ENCODE measurements at places on chromosomes 2 and 18.

DNA sequence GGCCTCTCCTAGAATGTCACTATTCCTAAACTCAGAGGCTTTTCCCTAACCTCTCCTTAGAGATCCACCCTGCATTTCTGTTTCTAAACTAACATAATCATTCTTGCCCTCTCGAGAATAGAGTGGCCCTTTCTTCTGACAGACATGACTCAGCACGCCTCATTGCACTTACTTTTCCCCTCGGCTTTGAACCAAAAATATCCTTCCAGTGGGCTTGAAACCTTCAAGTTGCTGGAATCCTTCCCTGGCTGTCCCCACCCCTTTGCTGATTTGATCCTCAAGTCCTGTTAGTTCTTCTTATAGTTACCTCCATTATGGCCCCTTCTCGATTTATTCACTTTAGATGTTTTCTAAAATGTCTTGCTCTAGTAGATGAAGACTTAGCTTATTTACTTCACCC, 158.0 kb downstream of the LTBP1 start:
- H3K36me3 ChIP-seq: no peaks in the 10 kb centered on the region
- H3K4me1 ChIP-seq: no peaks in the 10 kb centered on the region
- peaks cover 11% of the 10 kb centered on the region for H3K27me3 ChIP-seq
- no peak overlapping the region for H3K4me3 ChIP-seq

DNA sequence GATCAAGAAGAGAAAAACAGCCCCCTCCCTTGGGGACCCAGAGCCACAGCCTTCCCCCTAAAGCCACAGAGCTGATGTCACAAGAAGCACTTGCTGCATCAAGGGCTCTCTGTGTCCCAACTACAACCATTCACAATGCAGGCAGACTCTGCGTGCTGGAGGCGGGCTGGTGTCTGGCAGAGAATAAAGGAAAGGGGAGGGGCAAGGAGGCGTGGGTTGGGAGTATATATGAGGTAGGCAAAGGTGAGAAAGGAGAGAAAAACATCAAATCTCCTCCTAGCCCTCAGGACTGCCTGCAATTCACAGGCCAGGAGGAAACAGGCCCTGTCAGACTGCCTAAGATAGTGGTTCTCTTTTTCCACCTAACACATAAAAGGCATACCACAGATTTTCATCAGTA, 48.8 kb upstream of the IHH start:
- no peak overlapping the region for H3K27ac ChIP-seq
- H3K4me1 ChIP-seq: peaks cover 26% of the 10 kb centered on the region
- DNase-seq: no peak
- H3K27me3 ChIP-seq: no peaks in the 10 kb centered on the region
- peaks cover 23% of the 10 kb centered on the region for H3K36me3 ChIP-seq

GRCh38 chr2:49959961-49960553, 805.7 kb upstream of the FSHR start:
- no peaks in the 10 kb centered on the region for H3K27me3 ChIP-seq
- H3K27ac ChIP-seq: no peak overlapping the region
- H3K4me1 ChIP-seq: no peaks in the 10 kb centered on the region

- H3K4me1 ChIP-seq: peaks cover 5% of the 10 kb centered on the region
- no peaks in the 10 kb centered on the region for H3K27me3 ChIP-seq
Measured at GRCh38 chr2:160649698-160650097, 156.1 kb upstream of the RBMS1 start.

DNA sequence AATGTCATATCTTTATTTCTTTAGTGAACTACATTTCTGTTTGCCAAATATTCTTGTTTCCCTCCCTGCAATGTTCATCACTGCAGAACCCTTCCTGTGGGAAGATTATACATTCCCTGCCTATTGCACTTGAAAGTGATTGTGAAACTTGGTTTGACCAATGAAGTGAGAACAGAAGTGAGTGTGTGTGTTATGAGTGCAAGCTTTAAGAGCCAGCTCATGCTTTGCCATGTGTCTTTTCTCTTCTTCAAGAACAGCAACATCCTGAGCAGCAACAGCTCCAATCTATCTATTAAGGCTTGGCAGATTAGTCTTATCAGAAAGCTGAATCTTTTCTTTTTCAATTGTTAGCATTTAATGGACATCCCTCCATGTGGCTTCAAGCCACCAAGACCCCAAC, 42.0 kb upstream of the UBE2E3 start:
- H3K36me3 ChIP-seq: no peaks in the 10 kb centered on the region
- H3K4me1 ChIP-seq: peaks cover 12% of the 10 kb centered on the region
- peaks cover 3% of the 10 kb centered on the region for H3K27me3 ChIP-seq
- no peak overlapping the region for H3K27ac ChIP-seq
- no peak overlapping the region for H3K4me3 ChIP-seq
- DNase-seq: no peak

DNA sequence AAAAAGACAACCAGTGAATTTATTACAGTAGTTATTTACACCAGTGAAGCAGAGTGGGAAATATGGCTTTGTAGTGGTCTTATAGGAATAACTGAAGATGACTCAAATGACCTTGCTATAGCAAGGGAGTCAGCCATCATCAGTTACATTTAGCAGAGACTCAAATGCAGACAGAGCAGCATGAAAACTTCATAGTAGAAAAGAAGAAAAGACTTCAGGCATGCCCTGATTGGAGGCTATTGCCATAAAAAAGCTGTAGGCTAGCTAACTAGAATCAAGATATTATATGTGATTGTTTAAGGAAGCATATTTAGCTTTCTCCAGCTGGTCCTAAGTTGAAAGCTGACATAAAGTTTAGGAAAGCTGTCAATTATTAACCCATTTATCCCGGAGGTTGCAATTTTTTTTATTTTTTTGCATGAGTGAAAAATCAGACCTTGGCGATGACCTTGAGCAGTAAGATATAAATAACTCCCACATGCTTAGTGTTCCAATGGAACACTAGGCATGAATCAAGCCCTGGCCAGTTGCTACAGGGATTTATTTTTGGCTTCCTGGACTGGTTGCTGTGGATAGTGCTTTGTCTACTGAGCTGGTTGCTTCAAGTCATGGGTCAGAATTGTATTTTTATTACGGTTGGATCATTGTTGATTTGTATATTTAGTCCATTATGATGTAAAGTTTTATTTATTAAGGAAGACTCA, 675.6 kb upstream of the VRK2 start:
- no peaks in the 10 kb centered on the region for H3K27me3 ChIP-seq
- H3K36me3 ChIP-seq: no peaks in the 10 kb centered on the region
- no peak for DNase-seq
- H3K4me1 ChIP-seq: no peaks in the 10 kb centered on the region

DNA sequence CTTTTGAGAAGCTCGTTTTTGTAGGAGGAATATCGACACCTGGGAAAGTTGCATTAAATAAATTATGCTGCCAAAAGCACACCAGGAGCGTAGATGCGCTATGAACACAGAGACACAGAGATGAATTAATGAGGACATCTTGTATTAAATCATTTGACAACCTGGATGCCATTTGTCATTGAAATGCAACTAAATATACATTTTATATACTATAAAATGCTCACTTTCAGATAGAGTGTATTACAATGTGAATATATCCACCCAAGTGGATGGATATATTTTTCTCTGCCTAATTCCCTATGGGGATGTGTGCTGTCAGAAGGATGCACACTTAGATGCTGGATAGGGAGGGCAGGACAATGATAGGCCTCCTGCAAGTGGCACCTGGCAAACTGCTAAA, 426.2 kb downstream of the RIT2 start:
- no peaks in the 10 kb centered on the region for H3K4me1 ChIP-seq
- H3K27ac ChIP-seq: no peak overlapping the region
- no peak overlapping the region for H3K4me3 ChIP-seq

DNA sequence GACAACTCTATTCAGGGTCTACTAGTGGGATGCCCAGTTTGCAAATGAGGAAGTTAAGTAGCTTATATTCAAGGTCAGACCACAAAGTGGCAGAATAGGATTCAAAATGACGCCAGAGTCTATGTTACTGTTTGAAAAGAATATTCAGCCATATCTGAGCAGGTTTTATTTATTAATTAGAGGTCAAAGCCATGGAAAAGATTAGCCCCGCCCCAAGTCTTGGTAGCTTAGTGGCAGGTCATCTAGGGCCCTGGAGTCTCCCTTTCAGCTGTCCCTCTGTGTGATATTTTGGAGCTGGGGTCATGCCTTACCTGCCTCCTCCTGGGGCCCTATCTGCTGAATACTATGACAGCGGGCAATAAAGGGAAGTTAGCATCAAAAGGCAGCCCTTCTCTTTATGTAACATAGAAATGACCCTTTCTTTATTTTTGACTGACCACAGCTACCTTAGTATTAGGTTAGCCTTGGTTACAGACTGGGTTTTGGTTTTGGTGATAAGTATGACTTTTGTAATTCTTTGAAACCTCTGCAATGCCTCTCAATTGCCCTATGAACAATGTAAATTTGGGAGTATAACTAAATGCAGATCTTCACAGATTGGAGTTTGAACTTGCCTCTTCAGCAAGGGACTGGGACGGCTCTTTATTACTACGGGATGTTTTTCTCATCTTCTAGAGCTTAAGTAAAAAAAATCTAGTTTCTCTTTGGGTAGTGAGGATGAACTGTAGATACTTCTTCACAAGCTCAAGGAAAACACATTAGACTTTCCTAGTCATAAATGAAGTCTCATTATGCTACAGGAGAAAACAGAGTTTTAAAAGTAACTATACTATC, 153.0 kb upstream of the ITGA4 start:
- H3K27me3 ChIP-seq: no peaks in the 10 kb centered on the region
- H3K36me3 ChIP-seq: no peaks in the 10 kb centered on the region
- H3K4me3 ChIP-seq: peak overlapping the region; percentile 30

GRCh38 chr2:190407246-190407661, 901 bp upstream of the MFSD6 start:
- H3K27me3 ChIP-seq: no peaks in the 10 kb centered on the region
- no peak for DNase-seq
- H3K4me3 ChIP-seq: peak overlapping the region; percentile 82

GRCh38 chr2:109689973-109690372, 75.8 kb downstream of the SOWAHC start:
- no peaks in the 10 kb centered on the region for H3K36me3 ChIP-seq
- H3K4me3 ChIP-seq: no peak overlapping the region
- no peak overlapping the region for H3K27ac ChIP-seq
- H3K4me1 ChIP-seq: no peaks in the 10 kb centered on the region
- peaks cover 3% of the 10 kb centered on the region for H3K27me3 ChIP-seq
- no peak for DNase-seq

DNA sequence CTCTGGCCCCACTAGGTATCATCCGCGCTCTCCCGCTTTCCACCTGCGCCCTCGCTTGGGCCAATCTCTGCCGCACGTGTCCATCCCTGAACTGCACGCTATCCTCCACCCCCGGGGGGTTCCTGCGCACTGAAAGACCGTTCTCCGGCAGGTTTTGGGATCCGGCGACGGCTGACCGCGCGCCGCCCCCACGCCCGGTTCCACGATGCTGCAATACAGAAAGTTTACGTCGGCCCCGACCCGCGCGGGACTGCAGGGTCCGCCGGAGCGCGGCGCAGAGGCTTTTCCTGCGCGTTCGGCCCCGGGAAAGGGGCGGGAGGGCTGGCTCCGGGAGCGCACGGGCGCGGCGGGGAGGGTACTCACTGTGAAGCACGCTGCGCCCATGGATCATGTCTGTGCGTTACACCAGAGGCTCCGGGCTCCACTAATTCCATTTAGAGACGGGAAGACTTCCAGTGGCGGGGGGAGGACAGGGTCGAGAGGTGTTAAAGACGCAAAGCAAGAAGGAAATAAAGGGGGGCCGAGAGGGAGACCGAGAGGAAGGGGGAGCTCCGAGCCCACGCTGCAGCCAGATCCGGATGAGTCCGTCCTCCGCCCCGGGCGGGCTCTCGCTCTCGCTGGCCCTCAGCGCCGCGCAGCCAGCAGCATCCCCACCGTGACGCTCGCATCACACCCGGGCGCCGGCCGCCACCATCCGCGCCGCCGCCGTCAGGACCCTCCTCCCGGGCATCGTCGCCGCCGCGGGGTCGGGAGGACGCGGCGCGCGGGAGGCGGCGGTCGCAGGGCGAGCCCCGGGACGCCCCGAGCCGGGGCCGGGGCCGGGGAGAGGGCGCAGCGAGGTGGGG, 664 bp downstream of the NETO1 start:
- H3K4me1 ChIP-seq: peaks cover 12% of the 10 kb centered on the region
- H3K27ac ChIP-seq: no peak overlapping the region
- H3K4me3 ChIP-seq: peak overlapping the region; percentile 88
- H3K36me3 ChIP-seq: peaks cover 8% of the 10 kb centered on the region
- H3K27me3 ChIP-seq: peaks cover 16% of the 10 kb centered on the region
- DNase-seq: no peak

DNA sequence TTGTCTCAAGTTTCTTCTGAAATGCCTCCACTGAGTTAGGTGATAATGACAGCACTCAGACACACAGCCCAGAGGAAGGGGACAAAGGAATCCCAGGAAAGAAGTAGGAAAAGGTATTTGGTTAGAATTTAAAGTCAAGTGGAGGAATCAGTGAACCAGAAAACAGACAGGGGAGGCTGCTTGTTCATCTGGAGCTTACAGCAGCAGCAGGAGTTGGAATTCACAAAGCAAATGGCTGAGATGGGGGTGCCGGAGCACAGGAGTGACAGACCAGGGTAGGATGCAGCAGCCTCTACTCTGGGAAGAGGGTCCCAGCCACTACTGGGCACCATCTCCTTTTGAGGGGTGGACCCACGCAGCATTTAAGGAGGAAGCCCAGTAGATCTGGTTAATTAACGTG, 104.8 kb downstream of the ST6GAL2 start:
- H3K4me3 ChIP-seq: no peak overlapping the region
- no peak overlapping the region for H3K27ac ChIP-seq
- no peaks in the 10 kb centered on the region for H3K27me3 ChIP-seq
- H3K36me3 ChIP-seq: no peaks in the 10 kb centered on the region

GRCh38 chr2:236852100-236852976, 233.4 kb upstream of the COPS8 start:
- DNase-seq: no peak
- no peak overlapping the region for H3K27ac ChIP-seq
- no peaks in the 10 kb centered on the region for H3K36me3 ChIP-seq
- H3K4me1 ChIP-seq: no peaks in the 10 kb centered on the region
- H3K27me3 ChIP-seq: no peaks in the 10 kb centered on the region

DNA sequence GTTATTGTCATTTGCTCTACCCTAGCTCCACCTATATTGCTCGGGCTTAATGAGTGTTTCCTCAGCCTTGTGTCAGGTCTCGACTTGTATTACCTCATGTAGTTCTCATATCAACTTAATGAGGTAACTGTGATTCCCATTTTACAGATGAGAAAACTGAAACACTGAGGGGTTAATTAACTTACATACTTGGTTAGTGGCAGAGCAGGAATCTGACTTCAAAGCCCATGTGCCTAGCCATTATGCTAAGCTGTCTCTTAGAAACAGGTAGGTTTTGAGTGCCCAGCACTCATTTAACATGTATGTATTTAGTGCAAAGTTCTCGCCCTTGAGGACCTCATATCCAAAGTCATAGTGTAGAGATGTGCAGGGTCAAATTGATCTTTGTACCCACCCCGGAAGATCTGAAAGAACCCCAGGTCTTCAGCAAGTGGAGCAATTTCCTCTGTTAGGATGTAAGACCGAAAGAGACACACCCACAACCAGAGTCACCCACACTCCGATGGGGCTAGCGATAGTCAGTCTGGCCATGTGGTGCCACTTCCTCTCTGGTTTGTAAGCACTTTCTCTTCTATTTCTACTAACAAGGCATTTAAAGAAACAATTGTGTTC, 121.0 kb upstream of the SLC39A10 start:
- H3K4me3 ChIP-seq: peak overlapping the region; percentile 54
- peak overlapping the region; percentile 99 for H3K27ac ChIP-seq

- H3K36me3 ChIP-seq: no peaks in the 10 kb centered on the region
- H3K27ac ChIP-seq: no peak overlapping the region
- H3K4me3 ChIP-seq: no peak overlapping the region
Measured at GRCh38 chr2:78686625-78687153, 338.8 kb upstream of the REG3G start.

GRCh38 chr2:214591366-214591765, 180.5 kb downstream of the VWC2L start:
- H3K27ac ChIP-seq: no peak overlapping the region
- H3K4me1 ChIP-seq: no peaks in the 10 kb centered on the region
- H3K36me3 ChIP-seq: no peaks in the 10 kb centered on the region
- no peak overlapping the region for H3K4me3 ChIP-seq
- H3K27me3 ChIP-seq: no peaks in the 10 kb centered on the region
- no peak for DNase-seq
